ENCODE measurements at places on chromosomes 1 and 21. TPM values are rescaled to one million over a fixed set of nuclear protein-coding genes. Genes with fewer than 3 reads are reported as not detected.

TENT5C gene
- total RNA-seq: 0.09 TPM

S100A3 gene
- total RNA-seq: 1.3 TPM

ARHGEF16 gene
- total RNA-seq: 0.09 TPM

CLCA1 gene
- not detected for total RNA-seq

ZC3H12A gene
- total RNA-seq: 5.8 TPM

UMODL1 gene
- not detected for total RNA-seq
